Myometrial cell (primary cell): ENCODE measurements at places on chromosomes 6 and 20. TPM values are rescaled to one million over a fixed set of nuclear protein-coding genes. Genes with fewer than 3 reads are reported as not detected.

Gene DDO
- total RNA-seq: 1.7 and 2.1 TPM in 2 replicates

Gene FAM83C
- not detected in 2 replicates for total RNA-seq

Gene PSMB8
- 77.6 and 79.8 TPM in 2 replicates for total RNA-seq

Gene TGM3
- total RNA-seq: not detected in 2 replicates

Gene NFKBIE
- 29.1 and 29.8 TPM in 2 replicates for total RNA-seq

Gene ACTL10
- total RNA-seq: 2.3 and 3.2 TPM in 2 replicates

Gene SLC35D3
- not detected in 2 replicates for total RNA-seq

Gene C6orf52
- 0.71 TPM in 1 of 2 replicates, not detected in the other for total RNA-seq

Gene IMPG1
- not detected in 2 replicates for total RNA-seq

Gene EDN1
- total RNA-seq: under 0.01 and 0.29 TPM in 2 replicates

Gene NAPB
- total RNA-seq: 1.7 and 9.0 TPM in 2 replicates

Gene OXT
- total RNA-seq: not detected in 2 replicates

Gene ID4
- total RNA-seq: 3.5 and 4.4 TPM in 2 replicates

Gene HEY2
- not detected in 2 replicates for total RNA-seq

Gene CEBPB
- 45.0 and 52.1 TPM in 2 replicates for total RNA-seq

Gene PRRC2A
- total RNA-seq: 77.8 and 81.9 TPM in 2 replicates

Gene SNPH
- 19.3 and 20.0 TPM in 2 replicates for total RNA-seq

Gene GTSF1L
- total RNA-seq: not detected in 2 replicates

Gene CTAGE9
- not detected in 2 replicates for total RNA-seq

Gene RAB44
- not detected in 2 replicates for total RNA-seq

Gene ABCF1
- 22.5 and 32.6 TPM in 2 replicates for total RNA-seq

Gene MYT1
- total RNA-seq: not detected in 2 replicates

Gene LIME1
- 0.58 and 1.4 TPM in 2 replicates for total RNA-seq

Gene TBXT
- not detected in 2 replicates for total RNA-seq

Gene PGC
- not detected in 2 replicates for total RNA-seq

Gene PPP1R16B
- total RNA-seq: not detected in 2 replicates

Gene MCHR2
- total RNA-seq: not detected in 2 replicates

Gene LINC00237
- total RNA-seq: not detected in 2 replicates

Gene NINL
- 5.3 and 8.6 TPM in 2 replicates for total RNA-seq

Gene BTN1A1
- not detected in 2 replicates for total RNA-seq

Gene SYCP2
- total RNA-seq: 0.18 TPM in 1 of 2 replicates, not detected in the other

Gene EYA4
- total RNA-seq: 2.9 and 5.7 TPM in 2 replicates

Gene PCK1
- not detected in 2 replicates for total RNA-seq

Gene CUTA
- total RNA-seq: 249 and 321 TPM in 2 replicates

Gene ARMC12
- 0.86 and 0.89 TPM in 2 replicates for total RNA-seq

Gene PLA2G7
- total RNA-seq: not detected in 2 replicates

Gene LTB
- not detected in 2 replicates for total RNA-seq

Gene GHRH
- total RNA-seq: not detected in 2 replicates

Gene VSX1
- not detected in 2 replicates for total RNA-seq

Gene SCRT2
- total RNA-seq: not detected in 2 replicates
